Activated T-cell treated with anti-CD3 and anti-CD28 coated beads for 48 hours (primary cell): ENCODE measurements at places on chromosomes 4 and X.

- DNase-seq: no peak
Observed at GRCh38 chr4:23353200-23353599, 536.6 kb downstream of the PPARGC1A start.

GRCh38 chrX:27598312-27598711, 8.2 kb downstream of the DCAF8L2 start:
- no peak for DNase-seq

DNA sequence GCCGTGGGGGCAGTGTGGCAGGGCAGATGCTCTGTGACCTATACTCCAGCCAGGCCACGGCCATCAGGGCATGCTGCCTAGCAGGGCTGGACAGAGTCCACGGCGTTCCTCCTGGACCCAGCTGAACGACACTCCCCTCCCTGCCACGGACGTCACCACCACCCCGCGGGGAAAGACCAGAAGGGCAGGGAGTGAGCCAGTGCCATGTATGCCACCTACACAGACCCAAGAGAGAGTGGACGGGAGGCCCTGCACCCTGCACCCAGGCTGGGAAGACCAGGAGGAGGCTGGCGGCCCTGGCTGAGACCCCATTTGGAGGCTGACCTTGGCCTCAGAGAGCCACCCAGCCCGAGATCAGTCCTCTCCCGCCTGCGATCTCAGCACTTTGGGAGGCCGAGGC, 101.9 kb downstream of the FAM53A start:
- no peak for DNase-seq

GRCh38 chr4:91212211-91212610, 1085.0 kb downstream of the CCSER1 start:
- no peak for DNase-seq

- DNase-seq: no peak
Observed at GRCh38 chr4:80173401-80173800, 23.9 kb upstream of the PRDM8 start.

DNA sequence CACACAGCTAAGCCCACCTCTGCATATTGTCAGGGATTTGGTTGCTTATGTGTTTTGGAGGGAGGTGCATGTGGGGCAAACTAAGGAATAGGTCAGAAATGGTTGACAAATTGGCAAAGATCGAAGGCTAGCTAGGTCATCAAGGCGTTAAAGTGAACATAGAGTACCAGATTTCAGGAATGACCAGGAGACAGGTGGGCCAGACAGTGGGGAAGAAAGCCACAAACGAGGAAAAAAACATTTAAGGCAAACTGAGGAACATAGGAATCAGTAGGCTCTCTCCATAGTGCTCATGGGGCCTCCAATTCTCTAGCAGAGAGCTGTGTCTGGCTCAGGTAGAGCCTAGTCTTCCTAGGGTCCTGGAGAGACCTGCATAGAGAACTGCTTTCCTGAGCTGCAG, 57.4 kb downstream of the CNGA2 start:
- DNase-seq: no peak

DNA sequence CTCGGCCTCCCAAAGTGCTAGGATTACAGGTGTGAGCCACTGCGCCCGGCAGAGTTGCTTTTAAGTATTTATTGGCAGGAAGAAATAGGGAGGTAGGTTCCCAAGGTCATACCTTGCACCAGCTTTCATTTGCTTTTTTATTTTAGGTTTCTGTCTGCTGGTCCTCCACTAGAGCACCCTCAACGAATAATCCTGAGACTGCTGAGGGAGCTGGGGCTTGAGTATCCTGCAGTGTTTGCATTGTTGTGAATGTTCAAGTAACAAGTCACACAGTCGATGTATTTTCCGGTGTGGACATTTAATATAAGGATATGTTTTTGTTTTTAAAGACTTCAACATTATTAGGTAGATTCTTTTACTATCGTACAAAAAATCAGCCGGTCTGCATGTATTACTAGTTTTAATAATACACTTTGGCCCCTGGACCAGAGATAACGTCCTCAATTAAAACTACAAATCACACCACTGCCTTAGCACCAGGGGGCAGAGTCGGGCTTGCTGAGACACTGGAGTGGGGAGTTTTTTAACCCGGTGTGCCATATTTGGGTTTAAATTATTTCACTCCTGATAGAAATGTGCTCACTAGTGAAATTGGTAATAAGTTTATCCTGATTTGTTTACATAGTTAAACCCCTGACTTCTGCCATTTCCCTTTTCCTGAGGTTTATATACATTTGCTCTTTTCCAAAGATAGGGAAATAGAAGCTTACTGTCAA, 11.6 kb downstream of the SMIM20 start:
- DNase-seq: peak; percentile 36
